Amniotic epithelial cell (primary cell): ENCODE measurements at places on chromosomes 3 and 15.

- no peak for DNase-seq
These were observed 87.8 kb downstream of the SEC22A start for GRCh38 chr3:123289391-123290106.

DNA sequence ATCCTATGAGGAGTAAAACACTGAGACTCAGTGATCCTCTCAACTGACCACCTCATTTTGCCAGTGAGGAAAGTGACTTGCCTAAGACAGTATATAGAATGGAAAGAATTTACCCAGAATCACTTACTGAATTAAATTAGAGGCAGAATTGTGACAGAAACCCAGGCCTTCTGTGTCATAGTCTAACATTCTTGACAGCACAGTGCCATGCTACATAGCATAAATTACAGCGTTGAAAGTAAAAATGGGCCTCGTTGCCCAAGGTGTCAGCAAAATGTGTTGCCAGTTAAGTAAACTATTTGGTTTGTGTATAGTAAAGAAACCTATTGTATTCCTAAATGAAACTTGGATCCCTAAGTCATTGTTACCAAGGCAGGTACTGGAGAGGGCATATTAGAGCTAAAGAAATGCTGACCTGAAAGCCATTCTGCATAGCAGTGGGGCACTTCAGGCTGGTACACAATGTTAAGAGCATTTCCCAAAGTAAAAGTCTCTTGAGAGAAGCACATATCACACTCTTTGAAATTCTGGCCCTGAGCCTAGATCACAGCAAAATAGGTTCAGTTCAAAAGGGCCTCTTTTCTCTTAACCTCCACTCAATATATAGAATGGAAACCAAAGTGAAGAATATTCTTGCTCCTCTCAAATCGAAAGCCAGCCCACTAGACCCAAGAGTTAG, 53.8 kb downstream of the HMG20A start:
- DNase-seq, result no peak

GRCh38 chr3:10269443-10269842, 21.2 kb downstream of the TATDN2 start:
- no peak for DNase-seq

DNA sequence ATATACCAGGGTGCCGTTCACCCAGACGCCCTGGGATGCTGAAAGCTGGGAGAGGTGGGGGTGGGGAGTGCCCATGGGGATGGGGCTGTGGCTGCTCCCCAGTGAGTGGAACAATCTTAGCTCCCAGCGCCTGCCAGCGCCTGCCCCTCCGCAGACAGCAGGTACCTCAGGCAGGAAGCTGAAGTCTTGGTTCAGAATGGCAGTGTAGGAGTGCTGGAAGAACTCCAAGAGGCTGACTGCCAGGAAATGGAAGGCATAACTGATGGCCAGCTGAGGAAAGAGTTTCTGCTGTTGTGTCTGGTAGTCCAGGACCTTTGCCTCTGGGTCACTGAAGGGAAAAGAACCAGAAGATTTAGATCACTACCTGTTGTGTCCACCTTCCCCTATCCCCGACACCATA, 8.4 kb downstream of the ACOX2 start:
- DNase-seq, result peak; percentile 84

GRCh38 chr3:33360136-33360825, 79.9 kb downstream of the UBP1 start:
- peak; percentile 56 for DNase-seq

GRCh38 chr3:141941093-141941492, 64.7 kb downstream of the ATP1B3 start:
- no peak for DNase-seq

DNA sequence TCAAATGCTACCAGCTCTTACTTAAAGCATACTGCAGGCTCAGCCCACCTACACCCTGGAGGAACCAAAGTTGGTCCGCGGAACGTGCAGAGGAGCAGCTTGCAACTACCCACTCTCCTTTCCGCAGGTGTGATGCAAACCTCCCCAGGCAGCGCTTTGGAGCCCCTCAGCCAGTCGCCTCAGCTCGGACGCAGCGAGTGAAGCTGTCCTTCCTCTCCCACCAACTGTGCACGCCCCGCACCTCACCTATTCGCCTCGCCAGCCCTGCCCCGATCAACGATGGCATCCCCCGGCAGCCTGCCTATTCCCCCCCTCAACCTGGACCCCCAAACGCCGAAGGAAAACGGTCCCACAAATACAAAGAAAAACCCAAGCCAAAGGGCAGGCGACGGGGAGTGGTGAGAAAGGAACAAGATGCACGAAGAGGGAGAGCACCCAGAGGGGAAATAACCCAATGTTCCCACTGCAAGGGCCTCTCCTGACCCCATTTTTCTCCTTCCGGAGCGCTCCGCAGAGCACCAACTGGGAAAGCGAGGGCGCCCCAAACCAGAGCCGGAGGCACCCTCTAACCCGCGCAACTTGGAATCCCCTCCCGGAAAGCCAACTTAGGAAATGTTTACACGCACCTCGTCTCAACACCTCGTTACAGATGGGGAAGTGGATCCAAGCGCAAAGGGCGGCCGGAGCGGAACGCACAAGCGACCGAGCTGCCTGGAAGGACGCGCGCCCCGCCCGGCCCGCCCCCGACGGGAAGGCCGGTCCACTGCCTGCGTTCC, 665 bp downstream of the GLB1 start:
- peak; percentile 30 for DNase-seq

DNA sequence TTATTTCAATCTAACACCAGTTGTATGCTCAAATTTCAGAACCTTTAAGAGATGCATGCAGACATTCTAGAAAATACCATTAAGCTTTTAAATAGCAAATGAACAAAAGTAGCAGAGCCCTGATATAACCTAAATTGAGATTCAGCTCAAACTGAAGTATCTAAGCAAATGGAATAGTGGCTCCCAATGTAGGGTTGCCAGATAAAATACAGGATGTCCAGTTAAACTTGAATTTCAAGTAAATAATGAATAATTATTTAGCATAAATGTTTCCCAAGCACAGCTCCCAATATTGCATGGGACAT, 171.1 kb upstream of the ATP11B start:
- no peak for DNase-seq

DNA sequence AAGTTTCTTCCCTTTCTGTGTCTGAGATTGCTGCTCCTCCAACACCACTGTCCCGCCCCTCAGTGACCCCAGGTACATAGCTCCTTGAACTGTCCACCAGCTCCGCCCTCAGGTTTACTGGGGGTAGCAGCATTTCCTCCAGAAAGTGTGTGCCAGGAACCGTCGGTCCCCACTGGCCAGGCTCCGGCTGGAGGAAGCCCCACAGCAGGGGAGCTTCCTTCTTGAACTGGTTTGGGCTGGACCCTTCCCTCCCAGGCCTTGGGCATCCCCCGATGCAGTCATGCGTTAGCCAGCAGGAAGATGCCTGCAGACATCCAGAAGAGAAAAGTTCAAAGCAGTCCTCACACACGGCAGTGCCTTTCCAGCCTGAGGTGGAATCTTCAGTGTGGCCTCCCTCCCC, 19.7 kb downstream of the PAK6 start:
- no peak for DNase-seq

- peak; percentile 27 for DNase-seq
These were observed 68.0 kb downstream of the DIPK2A start for GRCh38 chr3:144039661-144040060.

GRCh38 chr3:195809796-195810454, 1.8 kb downstream of the MUC4 start:
- peak; percentile 28 for DNase-seq

- no peak for DNase-seq
These were observed 81.4 kb downstream of the CBLB start for GRCh38 chr3:105787453-105787852.

GRCh38 chr3:42547401-42547945, 34.3 kb downstream of the SEC22C start:
- DNase-seq, result peak; percentile 31

DNA sequence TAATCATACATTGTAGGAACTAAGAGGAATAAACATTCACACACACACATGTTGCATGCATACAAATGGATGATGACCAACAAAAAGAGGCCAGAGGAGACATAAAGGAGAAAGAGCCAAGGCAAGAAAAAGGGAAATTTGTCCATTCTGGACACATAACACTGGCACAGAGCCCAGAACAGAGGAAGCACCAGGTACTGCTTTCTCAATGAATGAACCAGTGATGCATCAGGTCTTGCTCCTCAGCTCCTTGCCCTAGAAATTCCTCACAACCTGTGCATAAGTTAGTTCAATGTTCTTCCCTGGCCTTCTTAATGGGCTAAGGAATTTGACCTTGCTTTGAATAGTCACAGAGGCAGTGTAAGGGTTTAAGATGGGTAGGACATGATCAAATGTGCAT, 270.3 kb downstream of the ERC2 start:
- DNase-seq, result no peak

DNA sequence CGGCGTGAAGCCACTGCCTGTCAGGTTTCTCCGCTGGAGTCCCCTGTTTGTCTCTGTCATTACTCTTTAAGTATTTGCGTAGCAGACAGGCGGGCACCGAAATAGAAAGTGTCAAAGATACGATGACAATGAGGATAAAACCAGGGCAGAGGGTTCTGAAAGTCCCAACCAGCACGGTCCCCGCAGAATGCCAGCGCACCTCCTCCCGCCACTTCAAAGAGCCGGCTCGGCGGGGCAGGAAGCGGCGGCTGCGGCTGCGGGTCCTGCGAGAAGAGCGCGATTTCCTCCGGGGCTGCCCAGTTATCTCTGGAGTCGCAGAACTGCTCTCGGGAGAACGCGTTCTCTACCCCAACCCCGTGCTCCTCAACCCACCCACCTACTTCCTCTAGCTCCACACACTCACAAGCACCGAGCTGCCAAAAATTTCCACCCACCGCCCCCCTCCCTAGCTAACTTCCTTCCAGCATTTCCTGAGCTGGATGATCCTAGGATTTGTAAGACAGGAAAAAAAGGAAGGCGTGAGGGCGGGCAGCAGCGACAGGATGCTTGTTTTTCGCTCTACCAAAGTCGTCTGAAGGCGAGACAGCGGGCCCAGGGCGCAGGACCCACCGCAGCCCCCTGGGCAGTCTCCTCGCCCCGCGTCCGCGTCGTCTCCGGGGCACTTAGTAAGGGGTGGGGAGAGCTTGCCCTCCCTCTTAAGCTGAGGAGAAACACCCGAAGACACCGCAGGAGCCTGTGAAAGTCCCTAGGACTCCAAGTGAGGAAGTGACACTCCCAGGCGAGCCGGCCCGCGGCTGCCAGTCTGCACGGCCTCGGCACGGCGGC, at the start of gene ARHGAP31:
Gene ARHGAP31, plus strand, starts transcription at position 513 of the 825 bp plus-strand sequence. CDS start 522 bp downstream, outside the sequence.
- DNase-seq, result peak; percentile 66

DNA sequence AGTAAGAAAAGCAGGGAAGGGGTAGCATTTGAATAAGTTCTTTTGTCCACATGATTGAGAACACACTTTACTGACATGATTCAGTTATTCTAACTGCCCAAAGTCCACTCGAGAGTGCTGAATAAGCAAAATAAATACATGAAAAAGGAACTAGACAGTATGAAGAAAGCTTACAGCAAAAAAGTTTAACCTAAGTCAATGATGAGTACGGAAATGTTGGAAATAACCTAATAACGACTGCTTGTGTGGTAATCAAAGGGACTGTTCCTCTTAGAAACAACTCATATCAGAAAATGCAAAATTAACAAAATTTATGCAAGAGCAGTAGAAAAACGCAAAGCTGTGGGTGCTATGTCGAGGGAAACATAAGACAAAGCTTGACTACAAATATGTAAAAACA, 36.6 kb downstream of the DMXL2 start:
- DNase-seq, result no peak

DNA sequence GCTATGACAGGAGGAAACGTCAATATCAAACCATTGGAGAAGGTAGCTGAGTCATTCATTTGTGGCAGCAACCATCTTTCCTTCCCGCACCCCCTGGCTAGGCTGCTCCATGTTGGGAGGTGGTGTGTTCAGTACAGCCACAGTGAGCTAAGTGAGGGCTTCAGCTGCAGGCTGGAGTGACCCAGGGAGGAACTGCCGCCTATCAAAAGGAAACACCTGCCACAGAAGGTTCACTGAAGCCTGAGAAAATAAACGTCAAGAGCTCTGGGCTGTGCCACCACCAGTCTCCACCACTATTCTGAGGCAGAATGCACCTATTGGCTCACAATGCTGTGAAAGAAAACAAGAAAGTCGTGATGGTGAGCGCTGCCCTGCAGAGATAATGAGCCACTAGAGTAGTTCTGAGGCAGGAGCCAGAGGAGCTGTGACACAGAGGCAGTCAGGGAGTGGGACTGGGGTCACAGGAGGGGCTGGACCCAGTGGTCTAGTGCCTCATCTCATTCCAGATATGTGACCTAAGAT, 34.8 kb upstream of the CD47 start:
- DNase-seq, result no peak

DNA sequence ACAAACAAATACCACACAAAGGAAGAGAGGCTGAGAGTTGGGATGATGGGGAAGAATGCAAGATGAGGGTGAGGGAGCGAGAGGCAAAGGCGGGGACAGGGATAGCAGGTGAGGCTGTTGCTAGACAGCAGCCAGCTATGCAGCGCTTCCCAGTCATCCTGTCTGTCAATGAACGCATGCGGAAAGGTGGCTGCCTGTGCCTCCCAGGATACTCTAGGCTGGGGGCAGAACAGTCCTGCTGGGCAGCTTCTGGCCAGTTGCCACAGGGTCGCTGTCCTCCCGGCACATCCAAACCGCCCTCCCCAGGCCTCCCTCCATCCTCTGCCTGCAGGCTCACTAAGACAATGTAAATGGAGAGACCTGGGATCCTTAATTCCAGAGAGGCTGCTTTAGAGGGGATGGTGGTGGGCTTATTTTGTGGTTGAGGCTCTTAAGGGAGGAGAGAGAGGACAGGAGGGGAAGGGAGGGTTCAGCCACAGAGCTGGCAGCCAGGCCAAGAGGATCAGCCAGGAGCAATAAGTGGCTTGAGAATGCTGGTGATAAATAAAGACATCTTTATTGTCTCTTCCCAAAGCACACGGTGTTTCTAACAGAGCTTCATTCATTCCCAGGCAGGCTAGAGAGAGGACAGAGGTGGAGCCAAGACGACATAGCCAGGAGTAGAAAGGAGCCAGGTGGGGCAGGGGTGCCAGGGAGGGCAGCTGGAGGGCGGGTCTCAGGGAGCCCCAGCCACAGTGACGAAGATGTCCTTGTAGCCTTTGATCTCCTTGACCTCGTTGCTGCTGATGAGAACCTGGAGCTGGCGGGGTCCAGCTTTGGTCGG, 9.2 kb upstream of the TGM5 start:
- DNase-seq, result no peak

GRCh38 chr3:47847260-47847659, 44.3 kb downstream of the DHX30 start:
- DNase-seq, result no peak

GRCh38 chr3:71495708-71496472, 87.6 kb downstream of the FOXP1 start:
- peak; percentile 98 for DNase-seq

DNA sequence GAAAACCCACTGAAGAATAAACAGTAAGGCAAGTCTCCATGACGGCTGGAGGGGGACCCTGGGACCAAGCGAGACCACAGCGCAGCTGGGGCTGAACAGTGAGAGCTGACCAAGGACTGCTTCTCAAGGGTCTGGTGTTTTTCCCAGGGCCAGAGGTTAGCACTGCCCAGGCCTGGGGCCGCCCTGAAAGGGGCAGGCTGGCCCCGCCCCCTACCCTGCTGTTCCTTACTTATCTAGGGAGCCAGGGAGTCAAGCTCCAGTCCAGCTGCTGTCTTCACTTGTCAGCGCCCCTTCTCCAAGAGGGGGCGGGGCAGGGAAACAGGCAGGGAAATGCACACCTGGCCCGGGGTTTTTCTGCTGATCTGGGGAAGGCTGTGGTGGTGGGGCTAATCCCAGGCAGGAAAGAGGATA, 51.6 kb upstream of the HACD2 start:
- DNase-seq, result no peak
